ENCODE measurements at places on chromosomes 2 and 18. TPM values are rescaled to one million over a fixed set of nuclear protein-coding genes. Genes with fewer than 3 reads are reported as not detected.

- H3K4me1 ChIP-seq, result peaks cover 3% of the 10 kb centered on the region
- peak overlapping the region; percentile 55 for H3K27ac ChIP-seq
- no peaks in the 10 kb centered on the region for H3K36me3 ChIP-seq
- H3K27me3 ChIP-seq, result no peaks in the 10 kb centered on the region
- no peak overlapping the region for H3K4me3 ChIP-seq
Observed at GRCh38 chr2:164794016-164794415, 47.6 kb downstream of the COBLL1 start.

- no peaks in the 10 kb centered on the region for H3K27me3 ChIP-seq
- no peak overlapping the region for H3K4me3 ChIP-seq
- H3K27ac ChIP-seq, result no peak overlapping the region
- H3K4me1 ChIP-seq, result peaks cover 40% of the 10 kb centered on the region
Observed at GRCh38 chr2:120955427-120955826, 219.8 kb downstream of the GLI2 start.

DNA sequence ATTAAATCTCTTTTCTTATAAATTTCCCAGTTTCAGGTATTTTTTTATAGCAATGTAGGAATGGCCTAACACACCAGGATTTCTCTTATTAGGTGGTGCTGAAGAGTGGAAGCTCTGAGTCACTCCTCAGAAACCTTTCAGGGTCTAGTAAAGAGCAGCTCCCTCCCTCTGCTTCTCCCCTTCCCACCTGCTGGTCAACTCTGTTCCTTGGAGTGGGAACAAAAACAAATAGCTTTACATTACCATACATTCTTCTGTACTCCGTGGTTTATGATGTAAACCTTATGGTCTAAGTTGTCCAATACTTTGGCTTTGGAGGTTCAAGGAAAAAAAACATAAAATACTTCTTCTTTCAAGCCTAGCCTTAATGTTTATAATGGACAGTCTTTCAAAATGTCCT lies 2.7 kb upstream of the IL1R1 start:
- no peak overlapping the region for H3K27ac ChIP-seq
- no peaks in the 10 kb centered on the region for H3K36me3 ChIP-seq
- no peak for DNase-seq
- H3K4me3 ChIP-seq, result no peak overlapping the region
- peaks cover 30% of the 10 kb centered on the region for H3K4me1 ChIP-seq
- peaks cover 12% of the 10 kb centered on the region for H3K27me3 ChIP-seq

CPS1 gene
- total RNA-seq, result 2.1 TPM
